ENCODE measurements at places on chromosomes 13 and 19.

DNA sequence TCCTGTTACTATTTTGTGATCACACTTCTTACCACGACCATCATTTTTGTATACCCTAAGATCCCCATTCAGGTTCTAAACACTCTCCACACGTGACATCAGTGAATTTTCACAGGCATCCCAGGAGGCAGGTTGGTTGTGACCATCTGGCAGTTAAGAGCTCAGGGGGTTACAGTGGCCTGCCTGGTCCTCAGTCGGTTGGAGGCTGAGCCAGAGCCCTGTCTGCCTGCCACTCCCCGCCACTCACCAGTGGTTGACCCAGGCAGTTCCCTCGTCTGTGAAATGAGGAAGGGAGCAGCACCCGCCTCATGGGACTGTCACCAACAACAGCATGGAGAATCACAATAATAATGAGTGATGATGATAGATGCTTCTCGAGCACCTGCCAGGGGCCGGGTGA is 36.4 kb upstream of the EHD2 start:
- DNase-seq = no peak

DNA sequence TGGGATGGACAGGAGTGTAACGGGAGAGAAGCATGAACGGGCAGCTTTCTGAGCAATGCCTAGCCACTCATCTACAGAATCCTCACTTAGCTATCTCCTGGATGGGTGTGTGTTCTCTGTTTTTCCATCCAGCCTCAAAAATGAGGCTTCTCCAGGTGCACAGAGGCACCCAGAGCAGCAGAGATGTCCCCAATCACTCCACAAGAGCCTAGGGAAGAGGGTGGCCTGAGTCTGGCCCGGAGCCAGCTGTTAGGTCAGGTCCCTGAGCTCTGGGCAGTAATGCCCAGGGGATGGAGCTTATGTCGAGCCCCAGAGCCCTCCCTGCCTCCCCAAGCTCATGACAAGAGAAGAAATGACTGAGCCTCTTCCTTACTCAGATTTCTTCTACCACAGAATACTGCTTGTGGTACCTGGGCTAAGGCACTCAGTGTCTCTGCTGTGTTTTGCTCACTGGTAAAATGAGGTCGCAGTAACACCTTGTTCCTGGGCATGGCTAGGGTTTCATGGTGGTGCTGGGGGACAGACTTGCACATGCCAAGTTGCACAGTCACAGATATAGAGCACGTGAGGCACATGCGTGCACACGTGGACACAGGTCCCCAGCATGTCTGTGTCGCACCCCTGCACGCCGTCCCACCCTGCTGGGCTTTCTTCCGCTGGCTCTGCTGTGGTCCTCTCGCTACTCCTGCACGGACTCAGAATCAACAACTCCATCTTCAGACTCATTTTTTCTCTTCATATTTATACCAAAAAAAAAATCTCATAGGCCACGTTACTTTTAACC is 86.6 kb upstream of the SOX1 start:
- no peak for DNase-seq

DNA sequence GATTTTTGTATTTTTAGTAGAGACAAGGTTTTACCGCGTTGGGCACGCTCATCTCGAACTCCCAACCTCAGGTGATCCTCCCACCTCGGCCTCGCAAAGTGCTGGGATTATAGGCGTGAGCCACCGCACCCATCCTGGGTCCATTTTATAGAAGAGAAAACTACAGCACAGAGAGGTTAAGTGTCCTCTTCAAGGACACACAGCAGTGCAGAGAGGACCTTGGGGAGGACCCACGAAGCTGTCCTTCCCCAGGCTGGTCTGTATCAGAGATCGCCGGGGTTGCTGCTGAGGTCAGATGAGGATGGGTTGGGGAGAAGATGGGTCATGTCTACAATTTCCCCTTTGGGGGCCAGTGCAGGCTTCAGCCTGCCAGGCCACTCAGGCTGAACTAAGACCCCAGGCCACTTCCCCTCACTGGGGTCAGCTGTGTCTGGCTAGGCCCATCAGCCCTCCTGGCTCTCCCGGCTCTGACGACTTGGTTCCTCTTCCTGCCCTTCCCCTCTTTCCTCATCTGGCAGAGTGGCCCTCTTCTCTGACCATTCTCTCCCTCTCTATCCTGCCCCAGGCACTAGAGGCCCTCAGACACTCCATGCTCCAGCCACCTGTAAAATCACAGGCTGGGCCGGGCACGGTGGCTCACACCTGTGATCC is 9.6 kb downstream of the MYO1F start:
- DNase-seq = no peak

- no peak for DNase-seq
These were observed 20.6 kb downstream of the KLF5 start for GRCh38 chr13:73079359-73079758.

- DNase-seq = no peak
These were observed 3.7 kb downstream of the CD70 start for GRCh38 chr19:6587093-6587820.

GRCh38 chr13:53343361-53343744 is 314.7 kb downstream of the OLFM4 start:
- no peak for DNase-seq

DNA sequence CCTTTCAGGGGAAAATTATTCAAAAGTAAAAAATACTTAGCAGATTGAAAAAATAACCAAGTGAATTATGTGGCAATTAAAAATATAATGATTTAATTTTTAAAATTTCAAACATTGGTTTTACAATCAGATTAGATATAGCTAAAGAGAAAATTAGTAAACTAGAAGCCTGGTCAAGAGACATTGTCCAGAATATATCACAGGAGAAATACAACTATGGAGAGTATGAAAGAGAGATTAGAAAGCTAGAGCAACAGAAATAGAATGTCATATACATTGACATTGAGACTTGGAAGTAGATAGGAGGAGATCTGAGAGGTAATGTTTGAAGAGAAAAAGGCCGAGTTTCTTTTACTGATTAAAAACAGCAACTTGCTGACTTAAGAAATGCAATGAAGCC is 476.4 kb upstream of the SLC10A2 start:
- no peak for DNase-seq

DNA sequence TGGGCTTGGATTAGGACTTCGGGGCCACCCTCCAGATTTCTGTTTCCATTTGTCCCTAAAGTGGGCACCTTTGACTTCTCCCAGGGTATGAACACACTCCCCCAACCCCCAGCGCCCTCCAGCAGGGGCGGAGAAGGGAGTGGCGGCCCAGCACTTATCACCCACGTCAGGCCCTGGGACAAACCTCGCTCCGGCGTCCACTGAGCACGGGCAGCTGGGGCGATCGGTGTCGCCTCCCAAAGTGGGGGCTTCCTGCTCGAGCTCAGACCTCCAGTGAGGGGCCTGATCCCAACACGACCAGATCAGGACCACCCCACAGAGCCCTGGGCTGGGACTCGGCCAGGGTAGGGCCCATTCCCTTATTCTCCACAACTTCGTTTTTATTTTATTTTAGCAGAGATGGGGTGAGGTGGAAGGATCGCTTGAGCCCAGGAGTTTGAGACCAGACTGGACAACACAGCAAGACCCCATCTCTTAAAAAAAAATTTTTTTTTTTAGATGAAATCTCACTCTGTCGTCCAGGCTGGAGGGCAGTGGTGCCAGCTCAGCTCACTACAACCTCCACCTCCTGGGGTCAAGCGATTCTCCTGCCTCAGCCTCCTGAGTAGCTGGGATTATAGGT is 3.7 kb upstream of the TCF3 start:
- DNase-seq = no peak

DNA sequence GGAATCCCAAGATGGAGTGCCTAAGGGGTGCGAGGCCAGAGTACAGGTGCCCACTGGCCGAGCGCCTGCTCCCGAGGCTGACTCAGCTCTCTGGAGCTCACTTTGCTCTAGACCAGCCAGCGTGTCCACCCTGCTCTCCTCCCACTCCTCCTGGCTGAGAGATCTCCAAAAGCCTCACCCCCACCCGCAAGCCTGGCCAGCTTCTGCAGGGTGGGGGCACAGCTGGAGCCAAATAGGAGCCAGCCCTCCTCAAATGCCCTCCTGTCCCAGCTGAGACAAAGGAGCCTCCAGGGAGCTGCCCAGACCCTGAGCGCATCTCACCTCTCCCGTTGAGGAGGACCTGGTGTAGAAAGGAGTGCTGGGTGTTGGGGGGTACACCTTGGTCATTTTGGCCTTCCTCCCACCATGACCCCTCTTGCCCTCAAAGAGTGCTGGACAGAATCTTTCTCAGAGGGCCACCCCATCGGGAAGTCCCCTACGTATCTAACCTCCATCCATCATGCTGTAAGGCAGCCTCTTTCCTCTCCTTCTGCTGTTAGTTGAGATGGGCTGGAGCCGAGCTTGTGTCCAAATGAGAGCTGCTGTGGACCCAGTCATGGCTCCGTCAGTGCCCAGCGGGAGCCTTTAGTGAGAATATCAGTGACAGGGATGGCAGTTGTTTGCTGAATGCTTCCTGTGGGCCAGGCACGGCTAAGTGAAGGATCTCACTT is 123.9 kb upstream of the VSTM2B start:
- DNase-seq = no peak

- no peak for DNase-seq
These were observed 69.8 kb downstream of the LRCH1 start for GRCh38 chr13:46622630-46623256.

- DNase-seq = no peak
These were observed 33.1 kb upstream of the SERP2 start for GRCh38 chr13:44340508-44340907.

DNA sequence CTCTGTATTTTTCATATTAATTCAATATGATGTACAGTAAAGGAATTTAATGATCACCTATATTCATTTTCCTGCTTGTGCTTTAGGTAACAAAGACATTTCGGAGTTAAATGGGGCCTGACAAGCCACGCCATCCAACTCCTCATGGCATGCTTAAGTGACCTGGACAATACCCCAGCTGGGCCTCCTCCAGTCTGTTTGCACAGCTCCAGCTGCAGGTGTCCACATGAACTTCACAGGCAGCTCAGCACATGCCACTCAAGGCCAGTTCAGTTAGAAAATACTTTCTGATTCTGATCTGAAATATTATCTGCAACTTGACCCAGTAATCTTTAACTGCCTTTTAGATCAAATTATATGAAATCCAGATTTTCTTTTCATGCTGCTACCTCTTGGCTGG is 89.6 kb upstream of the SLC15A1 start:
- no peak for DNase-seq

DNA sequence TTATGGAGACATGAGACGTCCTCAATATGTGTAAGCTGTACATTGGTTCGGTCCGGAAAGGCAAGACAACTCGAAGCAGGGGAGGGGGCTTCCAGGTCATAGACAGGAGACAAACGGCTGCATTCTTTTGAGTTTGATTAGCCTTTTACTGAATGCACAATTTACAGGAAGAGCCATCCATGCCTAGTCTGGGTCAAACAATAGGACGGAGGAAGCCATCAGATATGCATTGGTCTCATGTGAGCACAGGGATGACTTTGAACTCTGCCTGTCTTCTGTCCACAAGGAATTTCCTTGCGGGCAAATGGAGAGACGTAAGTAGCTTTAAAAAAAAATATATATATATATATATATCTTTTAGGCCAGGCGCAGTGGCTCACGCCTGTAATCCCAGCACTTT is 1.9 kb upstream of the CCNP start:
- DNase-seq = no peak

Measured in esophagus squamous epithelium (tissue), 5 donors.